ENCODE measurements at places on chromosomes 2 and 18. TPM values are rescaled to one million over a fixed set of nuclear protein-coding genes. Genes with fewer than 3 reads are reported as not detected.

- DNase-seq, result no peak
Observed at GRCh38 chr2:196380575-196380974, 209.2 kb upstream of the STK17B start.

- peak; percentile 65 for DNase-seq
Observed at GRCh38 chr2:137947728-137948336, 16.4 kb upstream of the HNMT start.

DNA sequence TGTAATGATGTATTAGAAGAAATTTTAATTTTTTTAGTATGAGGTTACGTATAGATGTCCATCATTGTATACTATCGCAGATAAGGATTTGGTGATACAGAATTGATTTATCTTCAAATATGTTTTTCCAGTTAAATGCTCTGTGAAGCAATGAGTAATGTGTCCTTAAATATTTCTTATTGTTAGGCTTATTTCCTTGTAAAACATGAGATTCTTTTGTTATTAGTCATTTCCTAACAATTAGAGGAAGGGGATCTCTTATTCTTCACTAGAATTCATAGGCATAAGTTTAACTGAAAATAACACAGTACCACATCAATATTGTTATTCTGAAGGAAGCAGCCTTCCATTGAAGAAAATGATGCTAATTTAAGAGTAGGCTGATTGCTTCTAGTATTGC, 15.5 kb upstream of the OTX1 start:
- DNase-seq, result no peak

DNA sequence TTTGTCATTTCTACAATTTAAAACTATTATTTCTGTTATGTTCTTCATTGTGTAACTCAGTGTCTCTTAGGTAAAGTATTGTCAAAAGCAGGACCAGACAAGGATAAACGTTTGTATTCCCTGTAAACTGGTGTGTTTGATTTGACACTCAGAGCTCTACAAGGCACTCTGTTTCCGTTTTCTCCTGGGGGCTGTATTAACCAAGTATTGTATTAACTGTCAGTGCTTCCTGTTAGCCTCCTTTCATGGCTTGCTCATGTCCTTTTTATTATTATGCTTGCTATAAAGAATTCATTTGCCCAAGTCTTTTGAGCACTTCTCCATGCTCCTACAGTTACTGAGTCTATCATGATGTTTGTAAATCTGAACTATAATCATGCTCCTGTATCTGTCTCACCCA, 323.7 kb downstream of the LPIN1 start:
- no peak for DNase-seq

Gene COPS9
- 154 TPM for total RNA-seq

All from H1 (cell line).